Fibroblast of pulmonary artery (primary cell): ENCODE measurements at places on chromosomes 4 and X.

- no peak for DNase-seq
Observed at GRCh38 chr4:112341033-112341432, 43.9 kb downstream of the ALPK1 start.

DNA sequence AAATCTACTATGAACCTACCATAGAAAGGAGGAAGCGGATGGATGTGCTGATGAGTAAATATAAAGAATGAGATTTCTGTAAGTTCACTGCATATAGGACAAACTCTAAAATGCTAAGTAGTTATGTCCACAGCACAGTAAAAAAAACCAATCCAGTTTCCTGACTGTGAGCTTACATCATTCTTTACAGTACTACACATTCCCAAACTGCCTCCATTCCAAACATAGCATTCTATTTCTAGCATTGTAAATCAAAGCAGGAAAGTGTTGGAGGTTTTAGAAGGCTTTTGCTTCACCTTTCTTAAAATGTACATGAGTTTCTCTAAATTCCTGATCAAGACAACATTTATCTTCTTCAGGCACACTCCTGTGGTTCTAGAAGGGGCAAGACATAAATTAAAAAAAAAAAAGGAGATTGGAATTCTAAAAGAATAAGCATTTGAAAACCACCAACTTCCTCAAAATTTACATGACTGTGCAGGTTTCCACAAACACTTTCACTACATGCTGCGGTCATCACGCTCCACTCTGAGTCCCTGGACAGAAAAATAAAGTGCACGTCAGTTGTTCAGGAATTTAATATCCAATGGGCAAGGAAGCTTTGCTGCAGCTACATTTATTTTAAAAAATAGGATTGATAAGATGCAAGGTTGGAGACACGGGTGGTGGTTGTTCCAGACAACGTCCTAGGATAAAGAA, 297.6 kb upstream of the STS start:
- no peak for DNase-seq

DNA sequence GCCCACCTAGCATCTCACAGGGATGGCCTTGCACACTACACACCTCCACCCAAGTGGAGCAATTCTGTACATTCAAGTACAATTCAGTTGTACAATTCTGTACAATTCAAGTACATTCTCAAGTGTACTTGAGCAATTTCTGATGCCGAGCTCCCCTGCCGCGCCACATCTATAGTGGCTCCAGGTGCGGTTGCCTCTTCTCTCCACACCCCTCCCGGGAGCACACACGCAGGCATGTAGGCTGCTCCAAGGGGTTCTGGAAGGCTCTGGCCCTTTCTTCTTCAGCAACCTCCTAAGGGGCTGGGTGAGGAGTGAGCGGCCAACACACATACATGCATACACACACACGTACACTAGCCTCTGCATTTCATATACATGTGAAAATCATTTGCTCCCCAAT, 18.9 kb upstream of the DUSP9 start:
- DNase-seq, result no peak

DNA sequence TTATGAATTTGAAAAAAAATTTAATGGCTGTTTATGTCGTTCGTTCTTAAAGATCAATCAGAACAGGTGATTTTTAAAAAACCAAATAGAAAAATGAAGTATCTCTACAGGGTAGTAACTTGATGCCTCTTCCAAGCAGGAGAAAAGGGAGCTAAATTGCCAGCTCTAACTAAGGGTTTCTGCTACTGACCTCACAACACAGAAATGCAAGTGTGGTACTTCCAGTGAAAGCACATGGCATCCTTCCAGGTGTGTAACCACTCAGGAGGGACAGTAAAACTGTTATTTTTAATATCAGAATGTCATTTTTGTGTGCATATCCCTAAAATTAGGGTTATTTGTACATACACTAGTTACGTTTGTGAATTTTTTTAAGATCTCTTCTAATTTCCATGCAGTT, 116.8 kb upstream of the ZCCHC13 start:
- DNase-seq, result no peak

GRCh38 chrX:14354521-14354920, 174.8 kb upstream of the GLRA2 start:
- peak; percentile 13 for DNase-seq

DNA sequence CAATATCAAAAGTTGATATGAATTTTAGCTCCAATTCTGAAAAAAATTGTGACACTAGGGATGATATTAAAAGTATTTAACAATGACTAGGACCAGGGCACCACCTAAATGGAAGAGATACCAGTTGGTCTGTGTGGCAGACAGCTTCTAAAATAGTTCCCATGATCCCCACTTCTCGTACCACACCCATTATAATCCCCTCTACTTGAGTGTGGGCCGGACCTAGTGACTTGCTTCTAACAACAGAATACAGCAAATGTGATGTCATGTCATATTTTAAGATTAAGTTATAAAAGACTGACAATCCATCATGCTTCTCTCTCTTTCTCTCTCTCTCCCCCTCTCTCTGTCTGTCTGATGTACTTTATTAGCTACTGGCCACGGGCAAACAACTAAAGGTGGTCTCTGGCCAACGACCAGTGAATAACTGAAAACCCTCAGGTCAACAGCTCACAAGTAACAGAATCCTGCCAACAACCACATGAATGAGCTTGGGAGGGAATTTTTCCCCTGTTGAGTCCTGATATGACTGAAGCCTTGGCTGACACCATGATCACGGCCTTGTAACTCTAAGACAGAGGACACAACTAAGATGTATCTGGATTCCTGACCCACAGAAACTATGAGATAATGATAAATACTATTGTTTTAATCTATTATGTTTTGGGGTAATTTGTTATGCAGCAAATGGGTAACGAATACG, 34.4 kb downstream of the FAM13A start:
- DNase-seq, result no peak

DNA sequence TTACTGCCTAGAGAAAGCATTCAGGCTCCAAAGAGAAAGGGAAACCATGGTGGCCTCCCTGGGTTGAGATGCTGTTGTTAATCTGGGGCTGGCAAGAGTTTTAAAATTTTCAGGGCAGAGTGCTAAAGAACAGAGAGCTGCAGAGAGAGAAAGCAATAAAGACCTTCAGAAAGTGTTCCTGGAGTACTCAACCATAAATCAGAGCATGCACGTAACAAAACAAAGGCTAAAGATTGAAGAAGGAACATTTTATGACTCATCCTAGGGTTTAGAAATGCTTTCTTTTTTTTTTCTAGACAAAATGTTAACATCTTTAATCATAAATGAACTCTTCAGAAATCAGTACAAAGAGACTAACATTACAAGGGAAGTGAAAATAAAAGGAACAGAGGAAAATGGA, 562.3 kb upstream of the NDST4 start:
- no peak for DNase-seq

- DNase-seq, result no peak
Observed at GRCh38 chrX:153901753-153902140, 2.7 kb upstream of the AVPR2 start.

DNA sequence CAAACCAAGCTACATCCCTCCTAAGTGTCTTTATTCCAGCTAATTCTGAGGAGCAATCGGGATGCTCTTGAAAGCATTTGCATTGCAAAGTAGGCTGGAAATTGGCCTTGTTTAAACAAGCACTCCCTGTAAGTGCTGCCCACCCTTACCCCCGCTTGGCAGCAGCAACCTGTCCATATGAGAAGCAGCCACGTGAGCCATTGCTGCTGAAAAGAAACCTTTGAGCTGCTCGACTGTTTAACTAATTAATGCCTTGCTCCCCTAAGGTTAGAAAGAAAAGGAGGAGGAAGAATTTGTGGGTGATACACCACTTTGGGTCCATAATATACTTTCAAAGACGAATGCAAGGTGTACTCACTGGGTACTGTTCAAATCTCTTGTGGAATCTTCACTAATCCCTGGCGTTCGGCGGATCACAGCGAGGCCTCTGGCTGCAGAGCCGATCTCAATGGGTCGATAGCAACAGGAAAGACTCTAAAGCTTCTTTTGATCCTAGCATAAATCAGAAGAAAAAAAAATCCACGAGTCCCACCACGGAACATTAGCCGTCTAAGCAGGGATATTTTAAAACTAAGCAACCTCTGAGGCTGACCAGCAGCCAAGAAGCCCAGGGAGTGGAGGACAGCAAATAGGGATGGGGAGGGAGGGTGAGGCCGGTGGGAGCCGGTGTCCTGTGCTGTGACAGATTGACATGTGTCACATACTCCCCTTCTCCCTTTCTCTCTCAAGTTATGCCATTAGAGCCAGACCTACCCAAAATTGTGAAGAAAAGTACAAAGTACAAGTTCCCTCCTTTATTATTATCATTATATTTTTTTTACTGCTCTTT, 37.2 kb upstream of the MGST2 start:
- DNase-seq, result no peak

DNA sequence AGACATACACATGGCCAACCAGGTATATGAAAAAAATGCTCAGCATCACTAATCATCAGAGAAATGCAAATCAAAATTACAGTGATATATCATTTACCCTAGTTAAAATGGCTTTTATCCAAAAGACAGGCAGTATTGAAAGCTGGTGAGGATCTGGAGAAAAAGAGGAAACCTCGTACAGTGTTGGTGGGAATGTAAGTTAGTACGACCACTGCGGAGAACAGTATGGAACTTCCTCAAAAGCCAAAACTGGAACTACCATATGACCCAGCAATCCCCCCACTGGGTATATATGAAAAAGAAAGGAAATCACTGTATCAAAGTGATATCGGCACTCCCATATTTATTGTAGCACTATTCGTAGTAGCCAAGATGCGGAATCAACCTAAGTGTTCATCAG, 23.4 kb downstream of the ABHD18 start:
- no peak for DNase-seq

GRCh38 chr4:188190461-188190860, 51.2 kb downstream of the TRIML1 start:
- DNase-seq, result no peak

DNA sequence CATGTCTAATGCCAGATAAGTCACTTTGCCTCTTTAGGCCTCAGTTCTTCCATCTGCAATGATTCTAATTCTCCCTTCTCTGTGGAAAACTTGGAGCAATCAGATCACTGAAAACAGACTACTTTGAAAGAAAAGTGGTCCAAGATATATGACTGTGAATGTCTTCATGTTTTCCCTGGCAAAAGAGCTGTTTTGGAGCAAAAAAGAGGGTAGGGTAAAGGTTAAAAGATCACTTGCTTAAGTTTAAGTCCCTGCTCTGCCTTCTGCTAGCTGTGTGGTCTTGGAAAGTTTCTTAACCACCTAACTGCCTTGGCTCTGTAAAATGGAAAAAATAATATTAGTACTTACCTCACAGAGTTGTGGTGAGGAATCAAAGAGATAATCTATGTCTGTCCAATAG, 140.3 kb upstream of the PAK3 start:
- DNase-seq, result no peak

- no peak for DNase-seq
Observed at GRCh38 chrX:11334165-11334564, 41.0 kb downstream of the AMELX start.

GRCh38 chr4:144967161-144967560, 130.8 kb downstream of the ANAPC10 start:
- DNase-seq, result no peak

GRCh38 chr4:80608281-80608980, 272.9 kb downstream of the CFAP299 start:
- no peak for DNase-seq

DNA sequence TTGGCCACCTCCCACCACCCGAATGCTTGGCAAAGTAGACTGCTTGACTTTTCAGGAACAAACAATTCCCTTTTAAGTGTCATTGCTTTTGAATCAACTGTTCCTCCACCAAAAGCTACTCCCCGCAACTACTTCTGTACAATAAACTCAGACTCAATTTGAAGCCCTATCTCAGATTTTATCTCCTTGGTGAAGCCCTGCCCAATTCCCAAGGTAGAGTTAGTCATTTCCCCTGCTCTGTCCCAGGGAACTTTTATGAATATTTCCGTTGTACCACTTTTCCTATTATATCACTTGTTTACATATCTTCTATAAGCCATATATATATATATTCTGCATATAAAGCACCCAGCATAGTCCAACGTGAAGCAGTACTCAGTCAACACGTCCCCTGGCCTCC, 102.8 kb downstream of the C4orf51 start:
- no peak for DNase-seq

DNA sequence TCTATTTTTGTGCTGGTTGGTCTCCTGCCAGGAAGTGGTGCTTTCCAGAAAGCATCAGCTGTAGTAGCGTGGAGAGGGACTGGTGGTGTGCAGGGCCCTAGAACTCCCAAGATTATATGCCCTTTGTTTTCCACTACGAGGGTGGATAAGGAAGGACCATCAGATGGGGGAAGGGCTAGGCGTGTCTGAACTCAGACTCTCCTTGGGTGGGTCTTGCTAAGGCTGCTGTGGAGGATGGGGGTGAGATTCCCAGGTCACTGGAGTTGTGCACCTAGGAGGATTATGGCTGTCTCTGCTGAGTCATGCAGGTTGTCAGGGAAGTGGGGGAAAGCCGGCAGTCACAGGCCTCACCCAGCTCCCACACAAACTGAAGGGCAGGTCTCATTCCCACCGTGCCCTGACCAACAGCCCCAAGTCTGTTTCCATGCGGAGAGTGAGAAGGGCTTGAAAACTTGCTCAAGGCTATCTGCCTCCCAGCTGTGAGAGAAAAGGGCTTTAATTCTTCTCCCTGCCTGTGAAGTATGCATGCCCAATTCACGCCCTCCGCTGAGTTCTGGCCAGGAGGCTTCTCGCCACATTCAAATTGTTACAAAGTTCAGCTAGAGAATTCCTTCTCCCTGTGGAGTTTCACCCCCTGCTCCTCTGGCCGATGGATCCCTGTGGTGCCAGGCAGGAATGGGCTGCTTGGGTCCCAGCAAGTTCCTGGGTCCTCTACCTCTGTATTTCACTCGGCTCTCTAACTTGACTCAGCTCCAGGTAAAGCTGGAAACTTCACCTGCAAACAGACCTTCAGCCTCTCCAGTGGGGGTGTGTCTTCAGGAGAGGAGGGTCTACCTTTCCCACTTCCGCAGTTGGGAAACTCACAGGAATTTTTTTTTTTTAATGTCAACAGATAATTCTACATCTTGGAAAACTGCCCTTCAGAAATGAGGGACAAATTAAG, 7.7 kb upstream of the CSTF2 start:
- DNase-seq, result no peak

DNA sequence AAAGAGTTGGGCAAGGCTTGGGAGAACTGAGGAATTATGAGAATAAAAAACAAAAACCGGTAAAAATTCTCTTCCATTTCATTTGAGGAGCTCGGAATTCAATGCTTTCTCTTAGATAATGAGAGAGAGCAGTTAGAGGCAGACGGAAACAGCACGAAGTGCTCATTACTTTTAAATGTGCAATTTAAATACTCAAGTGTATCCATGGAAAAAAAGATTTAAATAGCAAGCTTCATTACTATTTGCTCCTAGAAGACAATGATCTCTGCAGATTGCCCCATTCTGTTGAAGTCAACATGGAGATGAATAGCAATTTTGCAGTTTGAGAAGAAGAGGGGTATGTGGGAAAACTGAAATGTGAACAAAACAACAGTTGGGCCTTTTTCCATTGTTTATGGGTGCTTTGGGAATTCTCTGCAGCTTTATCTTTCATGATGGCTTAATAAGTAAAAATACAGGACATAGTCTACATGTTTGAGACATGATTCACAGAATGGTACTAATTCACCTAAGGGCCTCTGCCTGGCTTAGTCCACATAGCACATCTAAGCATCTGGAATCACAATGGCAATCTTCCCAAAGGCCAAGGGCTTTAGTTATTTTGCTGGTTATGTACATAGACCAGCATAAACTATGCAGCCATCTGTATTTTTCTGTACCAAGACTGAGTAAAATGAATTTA, 512.7 kb upstream of the FAT1 start:
- DNase-seq, result peak; percentile 71

- DNase-seq, result no peak
Observed at GRCh38 chr4:15982842-15983524, 20.0 kb upstream of the FGFBP2 start.

GRCh38 chr4:48340276-48340964, 909 bp upstream of the SLAIN2 start:
- peak; percentile 76 for DNase-seq
